ENCODE measurements at places on chromosomes 5 and 9.

DNA sequence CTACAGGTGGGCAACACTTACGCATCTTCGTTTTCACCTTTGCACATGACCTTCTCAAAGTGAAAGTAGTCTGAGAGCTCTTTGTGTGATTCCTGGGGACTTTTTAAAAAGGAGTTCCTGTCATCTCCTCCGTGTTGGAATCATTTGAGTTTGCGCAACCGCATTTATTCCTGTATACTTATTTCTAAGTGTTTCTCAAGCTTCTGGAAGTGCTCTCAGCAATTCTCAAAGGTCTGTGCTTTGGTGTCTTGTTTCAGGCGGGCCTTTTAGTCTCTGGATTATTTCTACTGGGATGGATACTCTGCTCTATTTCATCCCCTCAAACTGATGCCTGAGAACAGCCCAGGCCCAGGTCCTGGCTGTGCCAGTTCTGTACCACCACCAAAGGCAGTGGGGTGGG is 226.5 kb upstream of the TUT7 start:
- DNase-seq = no peak

DNA sequence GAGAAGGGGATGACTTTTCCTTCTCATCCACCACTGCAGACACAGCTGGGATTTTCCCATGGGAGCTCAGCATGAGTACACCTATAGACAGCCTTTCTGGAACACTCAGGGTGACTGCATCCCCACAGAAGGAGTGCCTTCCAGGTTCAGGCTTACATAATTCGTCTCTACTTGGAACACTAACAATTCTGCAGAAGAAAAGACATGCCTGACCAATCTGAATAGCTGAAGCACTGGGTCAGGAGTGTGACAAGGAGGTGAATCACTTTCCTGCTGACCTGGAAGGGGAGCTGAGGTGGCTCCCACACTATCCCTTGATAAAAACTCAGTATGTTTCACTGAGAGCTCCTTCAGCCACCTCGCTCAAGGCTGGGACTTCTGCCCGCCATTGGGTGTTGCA is 425.3 kb downstream of the TLR4 start:
- no peak for DNase-seq

DNA sequence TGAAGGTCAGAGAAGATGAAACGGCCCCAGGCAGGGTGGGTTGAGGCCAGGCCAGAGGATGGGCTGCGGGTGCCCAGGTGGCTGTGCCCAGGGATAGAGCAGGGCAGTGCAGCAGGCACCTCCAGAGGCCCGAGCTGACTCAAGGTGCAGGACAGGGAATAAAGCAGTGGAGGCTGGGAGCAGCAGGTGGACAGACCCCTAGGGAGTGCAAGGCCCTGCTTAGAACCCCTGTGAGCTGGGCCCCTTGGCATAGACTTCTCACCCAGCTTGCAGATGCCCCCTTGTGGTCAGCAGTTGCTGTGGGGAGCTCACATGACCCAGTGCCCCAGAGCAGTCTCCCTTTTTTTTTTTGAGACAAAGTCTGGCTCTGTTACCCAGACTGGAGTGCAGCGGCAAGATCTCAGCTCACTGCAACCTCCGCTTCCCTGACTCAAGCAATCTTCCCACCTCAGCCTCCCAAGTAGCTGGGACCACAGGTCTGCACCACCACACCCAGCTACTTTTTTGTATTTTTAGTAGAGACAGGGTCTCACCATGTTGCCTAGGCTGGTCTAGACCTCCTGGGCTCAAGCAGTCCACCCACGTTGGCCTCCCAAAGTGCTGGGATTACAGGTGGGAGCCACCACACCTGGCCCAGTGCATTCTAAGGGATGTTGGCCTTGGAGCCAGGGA is 118.8 kb downstream of the WNK2 start:
- DNase-seq = peak; percentile 83

DNA sequence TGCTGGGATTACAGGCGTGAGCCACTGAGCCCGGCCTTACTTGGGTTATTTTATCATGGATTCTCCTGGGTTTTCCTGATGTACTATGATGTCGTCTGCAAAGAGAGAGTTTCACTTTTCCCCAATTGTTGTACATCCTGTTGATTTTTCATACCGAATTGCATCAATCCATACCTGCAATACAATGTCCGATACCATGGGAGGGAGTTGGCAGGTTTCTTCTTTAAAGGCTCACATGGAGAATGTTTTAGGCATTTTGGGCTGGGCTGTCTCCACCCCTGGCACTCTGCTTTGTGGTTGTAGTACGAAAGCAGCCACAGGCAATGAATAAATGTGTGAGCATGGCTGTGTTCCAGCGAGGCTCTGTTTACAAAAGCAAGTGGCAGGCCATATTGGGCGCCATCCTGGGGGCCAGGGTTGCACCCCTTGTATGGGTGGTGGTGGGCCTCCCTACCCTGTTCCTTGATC is 35.1 kb upstream of the EXOC3 start:
- DNase-seq = no peak

- DNase-seq = peak; percentile 7
These were observed 47.9 kb upstream of the SLC12A2 start for GRCh38 chr5:128035689-128036088.

DNA sequence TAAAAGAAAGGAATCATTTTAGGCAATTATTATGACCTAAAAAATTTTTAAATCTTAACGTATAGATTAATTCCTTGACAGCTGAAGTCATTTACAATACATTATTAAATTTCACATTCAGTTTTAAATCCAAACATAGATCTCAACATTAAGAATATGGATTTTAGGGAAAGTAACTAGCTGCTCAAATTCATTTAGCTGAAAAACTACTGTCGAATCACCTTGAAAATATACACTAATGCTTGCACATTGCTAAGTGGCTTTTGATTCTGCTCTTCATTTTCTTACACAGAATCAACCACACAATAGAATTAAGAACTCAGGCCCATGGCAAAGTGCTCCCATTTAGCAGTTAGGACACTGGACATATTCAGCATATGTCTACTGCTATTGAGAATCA is 454.2 kb downstream of the RAB3C start:
- no peak for DNase-seq

DNA sequence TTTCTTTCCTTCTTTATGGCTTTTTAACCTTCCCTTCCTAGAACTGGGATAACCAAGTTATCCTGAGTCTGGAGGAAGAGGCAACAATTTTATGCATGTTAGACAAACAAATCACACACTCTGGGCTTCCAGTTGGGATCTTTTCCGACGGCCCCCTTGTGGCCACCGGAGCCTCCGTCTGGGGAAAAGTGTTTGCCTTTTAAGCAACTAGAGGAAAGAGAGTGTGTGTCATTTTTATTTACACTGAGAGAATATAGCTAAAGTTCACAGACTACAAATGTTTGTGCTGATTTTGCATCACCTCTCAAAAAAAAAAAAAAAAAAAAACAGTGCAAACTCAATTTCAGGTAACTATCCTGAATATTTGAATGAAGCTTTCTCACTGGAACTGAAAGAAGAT is 126.2 kb downstream of the SEMA6A start:
- no peak for DNase-seq

- DNase-seq = no peak
These were observed 123.8 kb upstream of the LPCAT1 start for GRCh38 chr5:1647580-1647979.

GRCh38 chr5:168317521-168318147 is 26.2 kb downstream of the WWC1 start:
- DNase-seq = no peak

- DNase-seq = no peak
These were observed 22.6 kb downstream of the ASS1 start for GRCh38 chr9:130467316-130467715.

DNA sequence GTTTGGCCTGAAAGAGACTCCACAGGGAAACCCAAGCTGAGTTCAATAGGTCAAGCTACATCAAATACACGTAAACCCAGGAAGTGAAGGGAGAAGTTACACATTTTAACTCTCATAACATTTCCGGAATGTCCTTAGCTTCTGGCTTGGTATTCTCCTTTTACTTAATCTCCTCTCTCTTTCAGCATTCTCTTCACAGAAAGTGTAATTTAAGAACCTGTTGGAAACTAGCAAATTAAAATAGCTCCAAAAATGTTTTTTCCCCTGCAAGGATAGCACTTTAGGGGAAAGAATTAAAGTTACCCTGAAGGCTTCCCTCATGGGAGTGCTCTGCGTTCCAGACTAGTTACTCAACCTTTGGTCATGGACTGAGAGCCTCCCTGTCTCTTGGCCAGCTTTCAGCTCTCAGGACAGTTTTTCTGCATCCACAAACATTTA is 292.7 kb upstream of the TARS1 start:
- no peak for DNase-seq

DNA sequence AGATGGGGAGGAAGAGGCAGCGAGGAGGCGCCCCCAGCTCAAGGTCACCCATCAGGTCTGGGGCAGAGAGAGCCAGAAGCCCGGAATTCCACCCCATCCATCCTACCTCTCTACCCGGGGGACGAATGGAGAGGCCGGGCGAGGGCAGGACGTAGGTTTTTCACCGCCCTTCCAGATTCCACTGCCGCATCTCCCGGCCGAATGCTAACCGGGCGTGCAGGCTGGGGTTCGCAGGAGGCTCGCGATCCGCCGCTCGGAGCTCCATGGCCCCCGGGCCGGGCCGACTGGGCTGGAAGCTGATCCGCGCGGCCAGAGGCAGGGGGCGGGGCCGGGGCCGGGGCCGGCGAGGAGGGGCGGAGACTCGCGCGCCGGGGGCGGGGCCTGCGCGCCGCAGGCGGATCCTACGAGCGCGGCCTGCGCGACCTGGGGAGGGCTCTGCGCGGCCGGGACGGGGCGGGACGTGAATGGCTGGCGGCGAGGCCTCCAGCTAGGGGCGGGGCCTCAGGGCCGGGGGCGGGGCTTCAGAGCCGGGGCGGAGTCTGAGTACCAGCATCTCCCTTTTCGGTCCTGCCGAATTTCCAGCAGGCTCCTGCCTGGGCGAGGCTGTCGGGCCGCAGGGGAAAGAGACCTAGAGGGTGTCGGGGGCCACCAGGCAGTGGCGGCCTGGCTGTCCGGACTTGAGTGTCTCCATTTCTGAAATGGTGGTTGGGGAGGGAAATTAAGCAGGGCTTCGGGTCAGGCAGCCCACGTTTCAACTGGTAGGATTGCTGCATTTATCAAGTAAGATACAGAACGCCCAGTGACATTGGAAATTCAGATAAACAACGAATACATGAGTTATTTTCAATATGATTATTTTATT is at the start of gene ST6GALNAC4:
Gene ST6GALNAC4, minus strand, starts transcription at position 322 of the 862 bp plus-strand sequence. CDS start 622 bp downstream, outside the sequence.
- DNase-seq = peak; percentile 100

GRCh38 chr5:108730617-108731340 is 16.9 kb upstream of the FER start:
- DNase-seq = no peak

DNA sequence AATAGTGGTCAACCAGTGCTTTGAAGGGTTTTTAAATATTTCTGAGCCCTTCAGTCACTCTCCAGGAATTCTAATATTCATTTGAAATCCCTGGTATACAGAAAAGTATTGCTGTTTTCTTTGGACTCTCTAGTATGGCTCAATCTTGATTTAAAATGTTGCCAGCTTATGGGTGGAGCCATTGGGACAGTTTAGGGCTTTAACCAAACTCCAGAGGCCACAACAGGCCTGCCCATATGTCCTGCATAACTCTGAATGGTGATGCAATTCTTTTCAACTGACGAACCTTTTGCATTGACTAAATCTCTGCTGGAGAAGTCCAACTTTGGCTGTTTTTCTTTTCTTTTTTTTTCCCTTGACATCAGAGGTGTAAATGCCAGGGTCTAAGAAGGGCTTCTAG is 10.3 kb upstream of the ANKHD1 start:
- DNase-seq = no peak

DNA sequence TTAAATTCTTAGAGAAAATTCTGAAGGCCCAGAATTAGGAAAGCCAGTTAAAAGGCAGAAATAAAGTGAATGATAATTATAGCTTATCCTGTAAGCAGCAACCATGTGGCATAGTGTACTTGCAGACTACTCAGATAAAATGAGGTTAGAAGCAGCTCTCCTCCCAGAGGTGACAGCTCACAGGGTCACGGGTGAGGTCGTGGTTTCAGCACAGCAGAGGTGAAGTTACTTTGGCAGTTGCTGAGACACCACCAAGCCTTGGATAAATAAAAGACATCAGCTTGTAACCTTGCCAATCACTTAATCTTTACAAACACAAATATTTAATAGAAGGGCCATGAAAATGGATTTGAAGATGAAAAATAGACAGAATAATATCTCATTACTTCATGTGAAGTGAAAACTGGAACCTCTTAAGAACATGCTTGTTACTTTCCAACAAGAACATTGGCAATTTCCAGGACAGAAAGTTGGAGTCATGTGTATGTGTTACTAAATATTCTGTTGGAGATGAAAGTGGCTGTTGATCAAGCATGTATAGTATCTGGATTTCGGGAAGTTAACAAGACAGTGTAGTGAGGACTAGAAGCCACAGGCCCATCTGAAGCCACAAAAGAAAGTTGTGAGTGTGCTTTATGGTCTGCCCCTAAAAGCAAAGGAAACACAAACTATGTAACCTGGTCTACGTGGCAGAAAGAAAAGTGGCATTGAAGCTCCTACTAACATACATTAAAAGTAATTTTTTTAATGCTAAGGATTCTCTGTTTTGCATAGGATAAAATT is 134.4 kb downstream of the ERCC6L2 start:
- no peak for DNase-seq

Measured in iPS-NIHi11 (cell line).